Endodermal cell (in vitro differentiated cells): ENCODE measurements at places on chromosomes 7 and 10. TPM values are rescaled to one million over a fixed set of nuclear protein-coding genes. Genes with fewer than 3 reads are reported as not detected.

GRCh38 chr7:150435390-150436073 lies 14.9 kb upstream of the GIMAP8 start:
- DNase-seq, result no peak
- H3K4me3 ChIP-seq, result no peak overlapping the region
- H3K27ac ChIP-seq, result no peak overlapping the region
- H3K4me1 ChIP-seq, result no peaks in the 10 kb centered on the region
- peaks cover 6% of the 10 kb centered on the region for H3K27me3 ChIP-seq

PLAU gene
- total RNA-seq, result 2.7 and 3.4 TPM in 2 replicates

DNA sequence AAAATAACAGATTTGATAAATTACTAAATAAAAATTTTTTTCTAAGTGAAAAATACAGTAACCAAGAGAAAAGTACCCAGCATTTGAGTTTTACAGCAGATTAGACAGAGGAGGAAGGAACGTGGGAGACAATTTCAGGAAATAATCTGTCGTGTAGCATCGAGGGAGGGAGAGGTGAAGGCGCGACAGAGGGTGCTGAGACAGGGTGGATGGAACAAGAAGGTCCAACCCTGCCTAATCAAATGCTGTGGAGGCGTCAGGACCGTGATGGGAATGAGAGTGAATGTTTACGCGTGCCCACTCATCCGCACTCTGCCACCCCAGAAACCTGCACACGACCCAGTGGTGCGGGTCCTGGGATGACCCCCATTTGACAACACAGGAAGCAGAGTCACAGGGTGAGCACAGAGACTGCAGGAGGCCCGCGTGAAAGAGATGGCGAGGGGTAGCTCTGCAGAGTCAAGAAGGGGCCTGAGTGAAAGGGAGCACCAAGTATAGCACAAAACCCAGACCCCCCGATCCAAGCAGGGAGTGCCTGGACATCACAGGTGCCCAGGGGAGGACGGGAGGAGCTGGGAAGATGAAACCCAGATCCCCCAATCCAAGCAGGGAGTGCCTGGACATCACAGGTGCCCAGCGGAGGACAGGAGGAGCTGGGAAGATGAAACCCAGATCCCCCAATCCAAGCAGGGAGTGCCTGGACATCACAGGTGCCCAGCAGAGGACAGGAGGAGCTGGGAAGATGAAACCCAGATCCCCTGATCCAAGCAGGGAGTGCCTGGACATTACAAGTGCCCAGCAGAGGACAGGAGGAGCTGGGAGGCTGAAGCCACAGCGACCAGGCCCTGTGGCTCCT lies 558.9 kb downstream of the DNAJB6 start:
- no peaks in the 10 kb centered on the region for H3K4me1 ChIP-seq
- H3K27me3 ChIP-seq, result no peaks in the 10 kb centered on the region
- H3K27ac ChIP-seq, result no peak overlapping the region

SKIDA1 gene
- total RNA-seq, result 11.2 to 31.6 TPM (median 12.0 TPM) in 3 replicates

- no peak for DNase-seq
- H3K27ac ChIP-seq, result no peak overlapping the region
- no peak overlapping the region for H3K4me3 ChIP-seq
- H3K4me1 ChIP-seq, result no peaks in the 10 kb centered on the region
- H3K27me3 ChIP-seq, result no peaks in the 10 kb centered on the region
Measured at GRCh38 chr10:128147064-128147463, 20.8 kb upstream of the MKI67 start.

GRCh38 chr10:29136411-29136810 lies 152.5 kb upstream of the LYZL1 start:
- DNase-seq, result no peak
- H3K36me3 ChIP-seq, result no peaks in the 10 kb centered on the region
- H3K27me3 ChIP-seq, result no peaks in the 10 kb centered on the region
- no peak overlapping the region for H3K4me3 ChIP-seq

NRG3 gene
- total RNA-seq, result 1.7 and 2.6 TPM in 2 replicates

DNA sequence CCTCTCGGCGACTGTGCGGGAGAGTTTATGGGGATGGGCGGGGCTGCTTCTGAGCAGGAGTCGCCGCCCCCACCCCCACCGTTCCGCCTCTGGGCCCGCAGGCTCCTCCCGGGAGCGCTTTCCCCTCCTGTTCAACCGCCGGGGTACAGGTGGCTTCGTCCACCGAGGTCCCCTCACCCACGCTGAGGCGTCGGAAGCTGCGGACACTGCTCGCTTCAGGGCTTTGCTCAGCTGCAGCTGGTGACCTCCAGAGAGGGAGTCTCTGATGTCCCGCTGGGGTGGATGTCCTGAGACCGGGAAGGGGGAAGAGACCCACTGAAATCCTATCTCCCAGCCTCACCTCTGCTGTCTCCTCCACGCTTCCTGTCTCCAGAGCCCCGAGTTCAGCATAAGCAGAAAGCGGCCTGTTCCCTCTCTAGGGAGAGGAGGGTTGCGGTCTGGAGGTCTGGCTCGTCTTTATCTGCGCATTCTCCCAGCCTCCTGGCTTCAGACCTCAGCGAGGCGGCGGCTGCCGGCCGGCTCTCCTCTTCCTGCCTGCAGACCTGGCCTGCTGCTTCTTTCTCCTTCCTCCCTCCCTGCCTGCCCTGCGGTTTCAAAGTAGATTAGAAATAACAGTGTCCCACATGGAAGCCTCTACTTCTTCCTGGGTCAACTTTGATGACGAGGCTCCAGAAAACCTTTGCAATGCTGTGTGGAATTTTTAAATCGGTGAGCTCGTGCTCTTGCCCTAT lies 1.8 kb downstream of the CYP2E1 start:
- H3K4me3 ChIP-seq, result no peak overlapping the region
- DNase-seq, result no peak
- no peaks in the 10 kb centered on the region for H3K4me1 ChIP-seq
- H3K27ac ChIP-seq, result no peak overlapping the region
- H3K36me3 ChIP-seq, result no peaks in the 10 kb centered on the region
- H3K27me3 ChIP-seq, result no peaks in the 10 kb centered on the region

DNA sequence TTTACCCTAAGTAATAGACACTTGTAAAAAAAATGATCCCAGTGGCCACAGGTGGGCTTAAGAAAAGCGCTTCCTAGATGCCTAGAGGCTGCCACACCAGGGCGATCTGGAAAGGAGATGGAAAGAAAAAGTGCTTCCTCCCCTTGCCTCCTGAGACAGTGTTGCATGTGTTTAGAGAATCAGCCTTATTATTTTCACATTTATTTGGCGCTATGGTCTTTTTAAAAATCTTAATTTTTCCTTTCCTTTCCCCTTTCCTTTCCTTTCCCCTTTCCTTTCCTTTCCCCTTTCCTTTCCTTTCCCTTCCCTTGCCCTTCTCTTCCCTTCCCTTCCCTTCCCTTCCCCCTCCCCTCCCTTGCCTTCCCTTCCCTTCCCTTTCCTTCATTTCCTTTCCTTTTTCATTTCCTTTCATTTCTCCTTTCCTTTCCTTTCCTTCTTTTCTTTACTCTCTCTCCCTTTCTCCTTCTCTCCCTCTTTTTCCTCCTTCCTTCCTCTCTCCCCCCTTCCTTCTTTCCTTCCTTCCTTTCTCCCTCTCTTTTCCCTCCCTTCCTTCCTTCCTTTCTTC lies 7.1 kb upstream of the MKX start:
- H3K36me3 ChIP-seq, result no peaks in the 10 kb centered on the region
- H3K4me1 ChIP-seq, result no peaks in the 10 kb centered on the region
- no peak overlapping the region for H3K27ac ChIP-seq
- H3K27me3 ChIP-seq, result peaks cover 65% of the 10 kb centered on the region
- H3K4me3 ChIP-seq, result no peak overlapping the region
- no peak for DNase-seq

DNA sequence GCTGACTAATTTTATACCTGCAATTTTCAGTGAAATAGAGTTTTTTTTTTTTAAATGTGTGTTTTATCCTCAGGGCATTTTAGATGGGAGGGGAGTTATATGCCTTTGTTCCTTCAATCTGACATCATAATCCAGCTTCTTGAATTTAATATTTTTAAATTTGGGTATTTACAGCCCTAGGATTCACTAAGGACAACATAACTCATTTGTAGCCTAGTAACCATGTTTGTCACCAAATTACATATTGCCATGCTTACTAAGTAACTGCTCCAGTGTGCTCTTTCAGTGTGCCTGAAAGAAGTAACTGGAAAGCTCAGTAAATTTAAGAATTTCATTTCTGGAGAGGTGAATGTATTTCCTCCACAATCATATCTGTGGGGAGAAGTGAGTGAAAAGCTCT lies 56.8 kb upstream of the DGKB start:
- no peak for DNase-seq
- no peaks in the 10 kb centered on the region for H3K4me1 ChIP-seq
- no peaks in the 10 kb centered on the region for H3K36me3 ChIP-seq
- no peak overlapping the region for H3K27ac ChIP-seq
- H3K27me3 ChIP-seq, result no peaks in the 10 kb centered on the region

TSPAN15 gene
- 9.9 and 10.1 TPM in 2 replicates for total RNA-seq

GRCh38 chr7:68604541-68604940 lies 993.7 kb upstream of the AUTS2 start:
- no peak overlapping the region for H3K27ac ChIP-seq
- H3K4me3 ChIP-seq, result no peak overlapping the region
- H3K4me1 ChIP-seq, result no peaks in the 10 kb centered on the region
- H3K27me3 ChIP-seq, result no peaks in the 10 kb centered on the region
